ENCODE measurements at places on chromosomes 1 and 21. TPM values are rescaled to one million over a fixed set of nuclear protein-coding genes. Genes with fewer than 3 reads are reported as not detected.

RGS13 gene
- total RNA-seq: not detected

LPAR3 gene
- 0.11 TPM for total RNA-seq

DENND1B gene
- 9.3 TPM for total RNA-seq

CYP4A22 gene
- total RNA-seq: 0.07 TPM

GRIK3 gene
- not detected for total RNA-seq

FASLG gene
- not detected for total RNA-seq

CFAP57 gene
- not detected for total RNA-seq

GPR37L1 gene
- not detected for total RNA-seq
